ENCODE measurements at places on chromosomes 11 and 22. TPM values are rescaled to one million over a fixed set of nuclear protein-coding genes. Genes with fewer than 3 reads are reported as not detected.

The TIGD3 gene
- total RNA-seq: 0.29 TPM

- no peak overlapping the region for H3K4me3 ChIP-seq
- peaks cover 10% of the 10 kb centered on the region for H3K4me1 ChIP-seq
- no peak for DNase-seq
- H3K27ac ChIP-seq: no peak overlapping the region
- H3K36me3 ChIP-seq: no peaks in the 10 kb centered on the region
These were observed 36.0 kb upstream of the TXNRD2 start for GRCh38 chr22:19977296-19978243.

- no peak for DNase-seq
- no peaks in the 10 kb centered on the region for H3K36me3 ChIP-seq
- H3K27me3 ChIP-seq: no peaks in the 10 kb centered on the region
- no peak overlapping the region for H3K27ac ChIP-seq
These were observed 68.1 kb downstream of the LIF start for GRCh38 chr22:30178181-30179126.

- peaks cover 2% of the 10 kb centered on the region for H3K27me3 ChIP-seq
- H3K4me1 ChIP-seq: no peaks in the 10 kb centered on the region
- H3K4me3 ChIP-seq: no peak overlapping the region
- no peak overlapping the region for H3K27ac ChIP-seq
- DNase-seq: no peak
These were observed 125.4 kb upstream of the POU2AF2 start for GRCh38 chr11:111120161-111120560.

GRCh38 chr11:30344085-30344484, 21.2 kb downstream of the ARL14EP start:
- no peaks in the 10 kb centered on the region for H3K4me1 ChIP-seq
- H3K4me3 ChIP-seq: no peak overlapping the region
- H3K36me3 ChIP-seq: peaks cover 4% of the 10 kb centered on the region
- H3K27me3 ChIP-seq: no peaks in the 10 kb centered on the region

DNA sequence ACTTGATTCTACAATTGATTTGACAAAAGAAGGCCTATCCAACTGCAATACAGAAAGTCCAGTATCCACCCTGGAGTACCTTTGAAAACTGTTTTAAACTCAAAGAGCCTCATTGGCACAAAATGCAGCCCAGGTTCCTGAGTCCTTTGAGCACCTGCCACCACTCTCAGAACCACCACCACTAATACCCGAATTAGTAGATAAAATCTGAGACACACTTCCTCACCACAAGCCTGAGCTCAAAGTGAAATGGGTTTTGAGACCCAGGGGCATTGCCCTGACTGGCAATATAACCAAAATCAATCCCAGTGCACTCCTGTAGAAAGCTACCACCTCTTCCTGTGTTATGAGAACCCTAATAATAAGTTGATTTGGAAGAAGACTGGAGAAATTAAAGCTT, 215.7 kb downstream of the CSNK2A3 start:
- H3K36me3 ChIP-seq: no peaks in the 10 kb centered on the region
- peaks cover 7% of the 10 kb centered on the region for H3K27me3 ChIP-seq
- no peak overlapping the region for H3K4me3 ChIP-seq
- H3K4me1 ChIP-seq: no peaks in the 10 kb centered on the region
- H3K27ac ChIP-seq: no peak overlapping the region
